Fibroblast of skin of left quadriceps (primary cell): ENCODE measurements at places on chromosomes 2 and 18.

- DNase-seq: peak; percentile 52
Measured at GRCh38 chr2:37357069-37357468, 12.6 kb downstream of the QPCT start.

DNA sequence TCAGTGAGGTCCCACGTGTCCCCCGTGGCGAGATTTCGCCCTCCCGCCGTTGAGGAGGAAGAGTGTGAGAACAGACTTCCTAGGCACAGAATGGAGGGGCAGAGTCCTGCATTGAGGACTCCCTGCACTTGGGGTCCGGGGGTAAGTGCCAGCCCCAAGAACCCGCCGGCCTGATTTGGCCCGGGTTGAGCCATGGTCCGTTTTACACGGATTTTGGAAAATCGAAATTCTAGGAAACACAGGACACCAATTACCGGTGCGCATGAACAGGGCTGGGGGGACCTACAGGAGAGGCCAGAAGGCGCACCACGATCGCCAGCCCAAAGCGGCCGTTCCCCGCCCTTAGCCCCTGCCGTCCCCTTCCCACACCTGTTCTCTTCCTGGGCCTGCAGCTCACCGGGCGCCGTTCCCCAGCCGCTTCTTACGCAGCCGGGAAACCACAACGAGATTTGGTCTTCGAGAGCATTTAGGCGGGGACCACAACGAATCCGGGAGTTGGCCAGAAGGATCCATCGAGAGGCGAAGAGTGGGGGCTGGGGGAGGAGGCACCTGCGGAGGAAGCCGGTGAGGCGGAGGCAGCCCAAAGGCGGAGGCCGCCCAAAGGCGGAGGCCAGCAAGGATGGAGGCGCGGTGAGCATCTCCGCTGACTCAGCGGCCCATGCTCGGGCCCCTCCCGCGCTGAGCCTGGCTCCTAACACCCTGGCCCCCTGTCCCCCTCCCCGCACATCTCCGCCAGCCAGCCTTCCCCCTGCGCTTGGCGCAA lies 464 bp upstream of the TLX2 start:
- DNase-seq: no peak

DNA sequence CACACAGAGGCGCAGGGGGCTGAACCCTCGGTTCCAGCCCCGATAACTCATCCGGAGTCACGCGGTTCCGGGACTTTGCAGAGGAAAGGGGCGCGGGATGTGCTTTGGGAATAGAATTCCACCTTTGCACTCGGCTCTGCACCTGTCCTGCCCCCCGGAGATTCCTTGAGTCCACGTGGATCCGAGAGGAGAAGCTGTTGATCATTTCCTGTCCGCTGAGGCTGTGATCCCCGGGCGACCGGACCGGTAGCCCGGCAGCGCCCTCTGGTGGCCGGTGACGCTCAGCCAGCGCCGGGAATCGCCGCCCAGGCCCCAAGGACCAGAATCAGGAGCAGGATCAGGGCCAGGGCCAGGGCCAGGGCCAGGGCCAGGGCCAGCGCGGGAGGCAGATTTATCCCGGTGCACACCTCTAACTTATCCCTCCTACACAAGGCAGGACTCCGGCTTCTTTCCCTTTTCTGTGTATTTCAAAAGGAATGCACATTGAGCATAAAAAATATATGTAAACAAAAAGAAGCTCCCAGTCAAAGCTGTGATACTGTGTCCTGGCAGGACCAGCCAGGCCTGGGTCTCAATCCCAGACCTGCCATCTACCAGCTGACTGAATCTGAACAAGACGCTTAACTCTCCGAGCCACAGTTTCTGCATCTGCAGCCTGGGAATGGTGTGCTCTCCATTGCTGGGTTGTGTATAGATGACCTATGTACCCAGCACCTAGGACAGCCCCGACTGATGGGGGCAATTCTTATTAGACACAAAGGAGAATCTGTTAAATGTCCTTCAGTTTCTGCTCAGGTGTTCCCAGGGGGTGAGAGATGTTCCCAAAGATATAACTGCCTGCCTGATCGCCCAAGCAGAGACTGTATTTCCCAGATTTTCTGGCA lies 8.5 kb upstream of the SPATA3 start:
- DNase-seq: peak; percentile 16

- DNase-seq: no peak
Measured at GRCh38 chr2:66507673-66508201, 72.8 kb downstream of the MEIS1 start.

DNA sequence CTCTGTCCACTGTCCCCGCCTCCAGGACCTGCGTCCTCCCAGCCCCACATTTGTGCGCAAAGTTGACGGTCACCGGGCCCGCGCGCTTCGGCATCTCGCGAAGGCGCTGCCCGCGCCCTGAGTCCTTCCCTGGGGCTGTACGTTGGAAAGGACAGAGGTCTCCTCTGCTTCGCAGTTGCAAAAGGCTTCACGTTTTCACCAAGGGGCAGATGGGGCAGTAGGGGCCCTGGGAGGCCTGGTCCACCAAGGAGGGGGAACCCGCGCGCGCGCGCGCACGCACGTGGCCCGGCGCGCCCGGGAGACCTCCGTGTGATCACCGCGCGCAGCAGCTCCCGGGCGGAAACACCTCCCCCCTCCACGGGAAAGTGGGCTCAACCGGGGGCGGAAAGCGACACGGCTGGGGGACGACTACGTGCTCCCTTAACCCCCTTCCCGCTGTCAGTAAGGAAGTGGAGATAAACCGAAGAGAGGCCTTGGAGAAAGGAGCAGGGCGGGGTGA lies 21.9 kb downstream of the TEX44 start:
- no peak for DNase-seq

DNA sequence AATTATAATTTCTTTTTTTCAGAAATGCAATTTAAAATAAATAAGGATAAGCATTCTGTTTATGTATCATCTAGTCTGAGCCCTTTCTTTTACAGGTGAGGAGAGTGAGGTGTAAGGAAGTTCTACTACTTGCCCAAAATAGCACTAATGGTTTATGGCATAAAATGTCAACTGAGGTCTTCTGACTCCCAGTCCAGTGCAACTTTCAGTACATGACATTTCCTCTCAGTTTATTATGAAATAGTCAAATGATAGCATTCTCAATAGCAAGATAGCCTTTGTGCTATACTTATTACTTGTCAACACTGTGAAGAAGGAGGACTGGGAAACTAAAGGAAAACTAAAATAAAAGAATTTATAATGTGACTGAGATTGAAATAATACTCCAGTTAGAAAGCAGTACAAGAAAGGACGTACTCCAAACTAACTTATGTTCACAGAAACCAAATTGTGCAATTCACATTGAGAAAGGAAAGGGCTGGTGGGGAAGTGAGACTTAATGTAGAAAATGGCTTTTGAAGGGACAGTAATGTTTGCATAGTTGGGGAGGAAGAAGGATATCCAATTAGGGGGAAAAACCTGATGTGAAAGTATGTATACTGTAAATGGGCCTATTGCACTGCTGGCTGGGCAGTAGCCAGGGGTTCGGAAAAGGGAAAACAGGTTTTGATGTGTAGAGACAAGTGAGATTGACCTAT lies 166.7 kb upstream of the ZEB2 start:
- DNase-seq: no peak

GRCh38 chr2:607172-607571 lies 70.0 kb downstream of the TMEM18 start:
- DNase-seq: no peak

DNA sequence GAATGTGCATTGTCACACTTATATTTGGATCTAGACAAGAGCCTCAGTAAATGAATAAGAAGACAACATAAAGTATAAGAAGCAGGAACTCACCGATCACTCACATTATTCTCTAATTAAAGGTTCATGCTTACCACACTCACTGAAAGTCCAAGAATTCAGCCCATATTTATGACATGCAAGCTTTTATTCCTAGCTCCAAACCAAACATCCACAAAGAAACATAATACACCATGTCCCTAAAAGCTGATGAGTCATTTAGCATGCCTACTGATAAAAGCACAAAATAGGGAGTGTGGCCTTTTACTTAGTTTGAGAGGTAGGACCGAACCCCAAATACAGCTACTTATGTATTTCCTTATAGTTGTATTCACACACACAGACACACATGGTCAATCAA lies 1094.6 kb upstream of the CDH2 start:
- no peak for DNase-seq

DNA sequence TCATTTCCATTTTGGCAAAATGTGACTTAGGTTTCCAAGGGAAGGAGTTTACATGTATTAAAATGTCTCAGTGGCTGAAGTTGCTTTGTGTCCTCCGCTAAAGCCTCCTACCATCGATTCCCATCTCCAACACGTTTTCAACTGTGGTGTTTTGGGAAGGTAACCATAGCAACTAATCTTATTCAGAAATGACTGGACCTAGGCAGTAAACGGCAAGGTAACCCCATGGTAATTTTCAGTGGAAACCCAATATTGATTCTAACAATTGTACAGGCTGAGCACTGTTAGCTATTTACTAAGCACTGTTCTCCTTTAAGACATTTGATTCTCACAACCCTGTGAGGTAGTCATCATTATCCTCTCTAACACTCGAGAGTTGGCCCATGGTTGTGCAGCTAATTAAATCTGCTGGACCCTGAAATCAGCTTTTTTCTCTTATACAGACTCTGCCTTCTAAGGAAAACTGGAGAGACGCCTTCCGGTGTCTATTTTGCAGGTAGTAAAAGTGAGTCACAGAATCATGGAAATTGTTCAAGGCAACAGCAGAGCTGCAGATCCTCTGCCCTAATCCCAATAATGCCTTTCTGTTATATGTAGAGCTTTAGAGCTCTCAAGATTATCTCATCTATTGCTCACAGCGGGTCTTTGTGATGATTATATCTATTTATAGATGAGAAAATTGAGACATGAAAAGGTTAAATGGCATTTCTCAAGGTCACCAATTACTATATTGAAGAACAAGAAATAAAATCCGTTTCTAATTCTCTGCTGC lies 36.2 kb downstream of the FASTKD2 start:
- DNase-seq: no peak
